ENCODE measurements at places on chromosomes 6 and 20.
A peak's percentile ranks its signal among the peaks of the same experiment; 100 is the strongest.

DNA sequence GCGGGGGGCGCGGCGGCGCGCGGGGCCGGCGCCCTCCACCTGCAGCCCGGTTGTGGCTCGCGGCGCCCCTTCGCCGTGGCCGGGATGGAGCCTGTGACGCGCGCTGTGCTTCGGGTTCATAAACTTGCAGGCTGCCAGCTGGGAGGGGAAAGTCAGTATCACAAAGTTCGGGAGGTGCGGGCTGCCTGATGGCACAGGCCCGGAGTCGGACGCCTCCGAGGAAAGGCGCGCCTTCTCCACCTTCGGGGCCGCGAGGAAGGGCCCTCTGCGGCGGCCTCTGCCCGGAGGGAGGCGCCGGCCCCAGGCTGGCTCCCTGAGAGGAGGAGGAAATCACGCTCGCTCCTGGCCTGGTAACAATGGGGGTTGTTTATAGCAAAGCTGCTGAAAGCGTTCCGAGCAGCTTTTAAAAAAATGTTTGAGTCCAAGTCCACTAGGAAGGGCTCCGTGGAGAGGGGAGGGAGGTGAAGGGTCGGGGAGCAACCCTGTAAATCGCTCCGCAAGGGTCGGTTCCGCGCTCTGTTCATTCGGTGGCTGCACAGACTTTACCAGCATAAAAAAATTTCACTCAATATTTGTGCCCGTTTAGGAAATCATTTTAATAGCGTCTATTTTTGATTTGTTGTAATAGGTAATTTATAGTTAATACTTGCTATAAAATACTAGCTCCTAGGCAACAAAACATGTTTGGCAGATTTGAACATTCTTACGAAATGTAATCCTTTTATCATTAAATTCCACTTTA lies 1.0 kb downstream of the AFDN start:
- peak; percentile 7 for DNase-seq

GRCh38 chr6:52227495-52227894 lies 16.8 kb downstream of the IL17F start:
- no peak for DNase-seq

DNA sequence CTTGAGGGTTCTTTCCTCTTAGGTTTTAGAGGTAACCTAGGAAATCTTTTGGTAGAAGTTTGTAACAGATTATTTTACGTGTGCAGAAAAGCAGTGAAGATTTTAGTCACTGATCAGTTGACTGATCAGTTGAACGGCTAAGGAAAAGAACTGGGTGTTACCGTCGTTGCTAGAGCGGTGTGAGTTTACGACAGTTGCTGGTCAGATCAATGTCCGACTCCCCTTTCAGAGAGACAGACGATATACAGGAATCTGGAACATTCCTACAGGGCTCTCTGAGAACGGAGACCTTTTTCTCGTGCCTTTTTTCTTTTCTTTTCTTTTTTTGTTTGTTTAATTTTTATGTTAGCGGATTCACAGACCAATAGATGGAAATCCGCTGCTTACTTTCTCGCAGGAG lies 132.1 kb upstream of the ZNF184 start:
- no peak for DNase-seq

DNA sequence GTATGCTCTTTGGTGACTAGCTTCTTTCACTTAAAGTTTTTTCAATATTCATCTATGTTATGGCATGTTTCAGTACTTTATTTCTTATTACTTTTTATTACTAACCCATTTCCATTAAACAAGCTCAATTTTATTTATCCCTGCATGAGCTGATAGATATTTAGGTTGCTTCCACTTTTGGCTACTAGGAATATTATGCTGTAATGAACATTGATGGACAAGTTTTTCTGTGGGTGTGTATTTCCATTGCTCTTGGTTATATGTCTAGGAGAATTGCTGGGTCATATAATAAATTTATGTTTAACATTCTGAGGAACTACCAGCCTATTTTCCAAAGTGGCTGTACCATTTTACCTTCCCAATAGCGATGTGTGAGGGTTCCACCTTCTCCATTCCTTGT lies 69.9 kb downstream of the ZBTB2 start:
- no peak for DNase-seq

- DNase-seq = no peak
Observed at GRCh38 chr6:88890860-88891845, 72.3 kb downstream of the RNGTT start.

GRCh38 chr6:125584468-125584939 lies 164.9 kb upstream of the HEY2 start:
- no peak for DNase-seq

DNA sequence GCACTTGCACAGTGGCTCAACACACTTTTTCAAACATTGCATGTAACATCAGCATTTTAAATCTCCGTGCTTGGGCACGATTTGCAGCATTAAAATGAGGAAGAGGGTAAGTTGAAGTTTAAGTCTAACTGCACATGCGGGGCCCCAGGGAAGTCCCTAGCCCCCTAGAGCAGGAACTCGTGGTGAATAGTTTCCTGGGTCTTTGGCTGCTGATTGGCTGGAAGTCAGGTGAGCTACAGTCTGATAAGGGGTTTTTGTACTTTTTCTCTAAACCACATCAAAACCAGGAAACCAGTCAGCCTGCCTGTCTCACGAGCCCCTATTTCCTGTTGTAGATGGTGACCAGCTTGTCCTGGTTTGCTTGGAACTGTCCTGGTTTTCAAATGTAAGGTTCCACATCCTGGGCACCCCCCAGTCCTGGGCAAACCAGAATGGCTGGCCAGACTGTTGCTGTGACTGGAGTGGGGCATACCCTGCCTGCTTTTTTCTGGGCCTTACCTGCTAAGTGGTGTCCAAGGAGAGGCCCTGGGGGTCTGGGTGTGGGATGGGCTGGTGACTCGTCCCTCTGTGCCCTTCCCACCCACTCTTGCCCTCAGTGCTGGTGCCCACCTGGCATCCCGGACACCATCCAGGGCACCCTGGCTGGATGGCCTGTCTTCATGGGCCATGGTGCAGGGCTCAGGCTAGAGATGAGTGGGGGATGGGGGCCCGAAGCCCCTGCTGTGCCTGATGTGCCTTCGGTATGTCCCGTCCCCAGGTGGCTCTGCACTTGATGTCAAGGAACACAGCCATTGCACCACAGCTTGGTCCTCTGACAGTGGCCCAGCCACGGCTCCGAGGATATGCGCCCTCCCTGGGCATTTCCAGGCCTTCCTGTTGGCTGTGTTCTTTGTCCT lies 31.8 kb downstream of the SUN5 start:
- DNase-seq = peak; percentile 74

GRCh38 chr20:31868853-31869672 lies 1.3 kb downstream of the DUSP15 start:
- no peak for DNase-seq

DNA sequence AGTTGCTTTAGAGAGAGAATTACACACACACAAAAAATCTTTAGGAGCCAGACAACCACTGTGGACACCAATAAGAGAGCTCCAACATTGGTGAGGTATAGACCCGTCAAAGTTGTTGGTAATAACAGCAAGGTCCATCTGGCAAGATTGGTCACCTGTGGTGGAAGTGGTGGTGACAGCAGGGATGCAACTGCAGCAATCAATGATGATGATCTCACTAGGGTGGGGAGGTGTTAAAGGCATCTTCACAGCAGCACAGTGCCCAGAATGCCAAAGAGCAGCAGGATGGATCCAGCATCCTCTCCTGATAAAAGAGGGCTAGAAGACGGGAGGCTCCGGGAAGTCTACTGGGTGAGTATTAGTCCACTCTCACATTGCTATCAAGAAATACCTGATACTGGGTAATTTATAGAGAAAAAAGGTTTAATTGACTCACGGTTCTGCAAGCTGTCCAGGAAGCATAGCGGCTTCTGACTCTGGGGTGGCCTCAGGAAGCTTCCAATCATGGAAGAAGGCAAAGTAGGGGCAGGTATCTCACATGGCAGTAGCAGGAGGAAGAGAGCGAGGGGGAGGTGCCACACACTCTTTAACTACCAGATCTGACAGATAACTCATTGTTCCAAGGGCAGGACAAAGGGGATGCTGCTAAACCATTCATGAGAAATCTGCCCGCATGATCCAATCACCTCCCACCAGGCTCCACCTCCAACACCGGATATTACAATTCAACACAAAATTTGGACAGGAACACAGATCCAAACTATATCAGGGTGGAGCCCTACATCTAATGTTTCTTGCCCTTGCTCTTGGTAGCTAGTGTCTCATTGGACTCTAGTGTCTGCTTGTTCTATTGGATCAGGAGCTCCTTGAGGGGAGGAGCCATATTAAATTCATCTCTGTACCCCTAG lies 48.9 kb downstream of the KLHL31 start:
- no peak for DNase-seq

GRCh38 chr6:131419702-131420101 lies 153.3 kb upstream of the ARG1 start:
- no peak for DNase-seq

DNA sequence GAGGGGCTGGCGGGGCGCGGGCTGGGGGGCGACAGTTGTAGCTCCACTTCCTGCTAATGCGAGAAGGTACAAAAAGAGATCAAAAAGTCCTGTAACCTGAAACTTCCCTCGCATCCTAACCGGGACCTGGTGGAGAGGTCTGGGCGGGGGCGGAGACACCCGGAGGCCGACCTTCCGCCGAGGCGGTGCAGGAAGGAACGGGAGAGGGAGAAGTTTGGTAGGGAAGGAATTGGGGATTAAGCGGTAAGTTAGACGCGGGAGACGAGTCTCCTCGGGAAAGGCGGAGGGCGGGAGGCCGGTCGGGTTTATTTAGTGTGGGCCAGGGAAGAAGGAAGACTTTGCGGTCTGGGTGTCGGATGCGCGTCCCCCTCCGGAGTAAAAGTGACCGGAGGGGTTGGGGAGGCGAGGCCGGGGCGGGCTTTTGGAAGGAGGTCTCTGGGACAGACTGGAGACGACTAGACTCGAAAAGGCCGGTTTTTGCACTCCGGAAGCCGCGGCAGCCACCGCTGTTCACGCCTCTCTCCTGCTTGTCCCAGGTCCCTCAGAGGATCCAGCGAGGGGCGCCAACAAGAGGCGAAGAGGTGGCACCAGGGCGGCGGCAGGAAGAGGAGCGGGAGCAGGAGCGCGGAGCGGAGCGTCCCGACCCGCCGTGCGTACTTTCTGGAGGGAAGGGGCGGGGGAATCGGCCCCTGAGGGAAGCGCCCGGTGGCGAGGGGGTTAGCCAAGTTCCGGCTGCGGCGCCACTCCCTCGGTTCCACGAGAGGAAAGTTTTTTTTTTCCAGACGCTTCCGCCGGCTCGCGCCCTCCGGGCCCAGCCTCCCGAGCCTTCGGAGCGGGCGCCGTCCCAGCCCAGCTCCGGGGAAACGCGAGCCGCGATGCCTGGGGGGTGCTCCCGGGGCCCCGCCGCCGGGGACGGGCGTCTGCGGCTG lies 734 bp downstream of the TPBG start:
- DNase-seq = no peak

DNA sequence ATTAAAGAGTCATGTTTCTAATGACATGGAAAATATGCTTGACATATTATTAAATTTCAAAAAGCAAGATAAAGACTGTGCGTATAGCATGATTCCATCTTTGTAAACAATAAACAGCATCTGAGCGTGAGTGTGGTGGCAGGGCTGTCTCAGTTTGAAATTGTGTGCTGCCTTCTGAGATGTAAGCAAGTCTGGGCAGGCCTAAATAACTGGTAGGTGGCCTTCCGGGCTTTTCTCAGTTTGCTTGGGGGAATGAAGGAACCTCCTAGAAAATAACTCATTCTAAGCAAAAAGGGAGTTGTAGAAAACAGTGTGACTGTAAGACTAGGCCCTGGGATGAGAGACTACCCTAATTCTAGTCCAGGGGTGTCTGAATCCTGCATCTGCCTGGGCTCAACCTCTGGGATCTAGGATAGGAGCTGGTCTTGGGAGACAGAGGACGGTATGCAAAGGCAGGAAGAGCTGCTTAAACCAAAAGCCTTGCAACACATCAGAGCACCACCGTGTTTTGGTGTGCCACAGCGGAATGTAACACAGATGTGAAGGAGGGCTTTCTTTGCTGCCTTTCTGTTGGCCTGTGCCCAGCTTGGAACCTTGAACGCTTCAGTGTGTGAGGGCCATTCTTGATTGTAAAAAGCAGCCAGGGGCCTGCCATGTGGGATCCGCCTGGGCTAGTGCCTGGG lies 63.5 kb upstream of the L3MBTL3 start:
- DNase-seq = no peak

GRCh38 chr6:157755032-157755745 lies 67.9 kb upstream of the SNX9 start:
- DNase-seq = no peak

DNA sequence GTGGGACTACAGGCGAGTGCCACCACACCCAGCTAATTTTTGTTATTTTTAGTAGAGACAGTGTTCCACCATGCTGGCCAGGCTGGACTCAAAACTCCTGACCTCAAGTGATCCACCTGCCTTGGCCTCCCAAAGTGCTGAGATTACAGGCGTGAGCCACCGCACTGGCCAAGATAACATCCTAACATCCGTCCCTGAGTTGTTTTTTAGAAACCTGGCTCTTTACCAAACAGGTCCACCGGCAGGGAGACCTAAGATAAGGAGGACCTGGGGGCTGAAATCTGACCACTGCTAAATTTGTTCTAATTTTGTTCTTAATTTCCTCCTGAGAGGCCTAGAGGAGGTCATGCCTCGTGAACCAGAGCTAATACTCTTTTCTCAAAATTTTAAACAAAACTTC lies 20.5 kb downstream of the CTCFL start:
- no peak for DNase-seq

GRCh38 chr6:72987301-72987700 lies 238.0 kb downstream of the KHDC1L start:
- DNase-seq = no peak

DNA sequence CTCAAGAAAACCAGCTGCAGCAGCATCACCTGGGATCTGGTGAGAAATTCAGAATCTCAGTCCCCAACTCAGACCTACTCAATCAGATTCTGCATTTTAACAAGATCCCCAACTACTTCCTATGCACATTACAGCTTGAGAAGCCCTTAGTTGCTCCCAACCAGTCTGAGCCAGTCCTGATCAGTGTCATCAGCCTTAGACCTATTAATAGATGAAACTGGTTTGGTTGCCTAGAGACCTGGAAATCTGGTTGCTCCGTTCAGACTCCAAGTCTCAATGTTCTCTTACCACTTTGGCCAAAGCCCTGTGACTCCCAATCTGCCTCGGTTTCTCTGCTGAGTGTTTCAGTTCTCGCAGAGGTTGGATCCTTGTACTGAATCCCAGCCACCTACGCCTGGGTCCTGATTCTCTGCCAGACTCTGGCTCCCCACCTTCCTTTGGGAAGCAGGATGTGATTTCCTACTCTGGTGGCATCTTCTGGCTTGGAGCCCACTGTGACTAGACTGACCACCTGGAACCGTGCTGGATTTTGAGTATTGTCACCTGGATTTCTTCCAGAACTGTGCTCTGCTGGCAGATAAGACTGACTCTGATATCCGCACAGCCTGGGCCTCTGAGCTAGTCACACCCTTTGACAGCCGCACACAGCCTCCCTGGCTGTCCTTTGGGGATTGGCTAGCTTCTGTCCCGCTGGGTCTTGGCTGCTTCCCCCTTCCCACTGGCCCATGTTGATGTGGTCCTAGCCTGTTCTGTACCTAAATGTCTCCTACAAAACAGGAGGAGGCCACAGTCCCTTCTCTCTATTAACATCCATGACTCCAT lies 20.3 kb upstream of the ATXN1 start:
- DNase-seq = no peak

All from stimulated activated CD4-positive, alpha-beta T cell treated with anti-CD3 and anti-CD28 coated beads, TNF-alpha, amount 100 ng/mL, for 1 hour (primary cell).